ENCODE measurements at places on chromosomes 3 and 15.

DNA sequence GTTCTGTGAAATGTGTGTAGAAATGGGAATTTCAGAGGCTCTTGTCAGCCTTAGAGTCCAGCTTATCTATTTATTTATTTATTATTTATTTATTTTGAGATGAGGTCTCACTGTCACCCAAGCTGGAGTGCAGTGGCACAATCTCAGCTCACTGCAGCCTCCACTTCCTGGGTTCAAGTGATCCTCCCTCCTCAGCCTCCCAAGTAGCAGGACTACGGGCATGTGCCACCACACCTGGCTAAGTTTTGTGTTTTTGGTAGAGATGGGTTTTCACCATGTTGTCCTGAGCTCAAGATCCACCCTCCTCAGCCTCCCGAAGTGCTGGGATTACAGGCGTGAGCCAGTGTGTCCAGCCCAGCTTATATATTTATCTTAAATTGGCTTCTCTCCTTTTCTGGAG, 11.5 kb downstream of the CNOT10 start:
- no peak for DNase-seq

DNA sequence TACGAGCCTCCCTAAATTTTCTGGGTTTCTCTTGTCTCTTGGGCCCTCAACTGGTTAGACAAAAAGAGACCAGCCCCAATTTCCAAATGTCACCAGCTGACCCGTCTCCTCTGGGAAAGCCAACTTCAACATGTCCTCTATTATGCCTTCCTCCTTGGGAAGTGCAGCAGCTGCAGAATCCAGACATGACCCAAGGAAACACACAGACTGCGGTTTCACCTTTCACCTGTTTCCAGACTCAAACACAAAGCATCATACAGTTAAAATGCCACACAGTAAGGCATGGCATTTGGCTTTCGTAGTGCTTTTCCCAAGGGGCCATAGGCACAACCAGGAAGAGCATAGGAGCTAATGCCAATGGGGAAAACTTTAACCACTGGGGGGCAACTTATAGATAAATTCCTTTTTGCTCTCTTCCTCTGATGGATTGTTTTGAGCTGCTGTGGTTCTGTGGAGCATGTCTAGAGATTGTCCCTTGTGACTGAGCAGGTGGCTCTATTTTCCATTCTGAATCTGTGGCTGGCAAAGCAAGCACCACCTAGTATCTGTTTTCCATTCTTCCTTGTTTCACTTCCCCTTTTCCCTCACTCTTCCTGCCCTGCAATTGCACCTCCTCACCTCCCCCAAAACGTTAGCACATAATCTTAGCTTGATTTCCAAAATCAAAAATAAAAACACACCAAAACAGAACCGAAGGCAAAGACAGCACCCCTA, 49.3 kb downstream of the HHLA2 start:
- no peak for DNase-seq

DNA sequence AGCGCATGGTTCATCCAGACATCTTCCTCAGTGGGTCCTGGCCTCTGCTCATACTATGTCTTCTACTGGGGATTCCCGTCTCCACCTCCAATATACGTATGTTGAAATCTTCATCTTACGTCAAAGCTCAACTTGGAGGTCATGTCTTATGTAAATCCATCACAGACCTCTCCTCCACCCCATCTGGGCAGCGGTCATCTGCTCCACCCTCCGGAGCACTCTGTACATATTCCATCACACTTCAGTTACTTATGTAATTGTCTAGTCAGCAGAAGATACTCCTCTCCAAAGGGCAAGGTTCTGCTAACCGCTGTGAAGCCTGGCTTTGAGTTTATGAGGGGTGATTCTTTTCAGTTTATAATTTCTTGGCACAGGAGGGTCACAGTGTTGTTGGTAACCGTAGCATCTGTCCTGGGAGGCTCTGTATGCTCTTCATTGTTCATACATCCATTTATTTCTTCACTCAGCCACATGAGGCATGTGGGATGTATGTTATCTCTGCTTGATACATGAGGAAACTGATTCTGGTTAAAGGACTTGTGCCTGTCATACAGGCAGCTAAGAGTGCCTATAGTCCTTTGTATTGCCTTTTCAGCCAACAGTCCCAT, 22.1 kb downstream of the MAP2K1 start:
- no peak for DNase-seq

DNA sequence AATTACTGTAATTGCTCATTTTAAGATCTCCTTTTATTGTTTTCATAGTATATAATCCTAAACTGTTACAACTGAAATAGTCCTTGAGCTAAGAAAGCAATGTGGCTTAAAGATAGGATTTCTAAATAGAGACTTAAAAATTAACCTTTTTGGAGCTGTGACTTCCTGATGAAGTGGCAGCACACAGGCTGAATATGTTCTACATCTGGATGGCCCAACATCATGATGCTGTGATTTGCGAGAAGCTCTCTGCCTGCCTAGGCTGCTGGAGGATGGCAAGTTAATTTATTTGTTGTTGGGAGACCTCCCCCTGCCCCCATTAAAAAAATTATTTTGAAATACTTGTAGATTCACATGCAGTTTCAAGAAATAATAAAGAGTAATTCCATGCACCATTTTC, 134.5 kb downstream of the IGF1R start:
- DNase-seq = no peak

GRCh38 chr15:34943711-34944110, 25.8 kb downstream of the AQR start:
- DNase-seq = no peak

GRCh38 chr3:148750296-148750695, 52.6 kb downstream of the AGTR1 start:
- no peak for DNase-seq

DNA sequence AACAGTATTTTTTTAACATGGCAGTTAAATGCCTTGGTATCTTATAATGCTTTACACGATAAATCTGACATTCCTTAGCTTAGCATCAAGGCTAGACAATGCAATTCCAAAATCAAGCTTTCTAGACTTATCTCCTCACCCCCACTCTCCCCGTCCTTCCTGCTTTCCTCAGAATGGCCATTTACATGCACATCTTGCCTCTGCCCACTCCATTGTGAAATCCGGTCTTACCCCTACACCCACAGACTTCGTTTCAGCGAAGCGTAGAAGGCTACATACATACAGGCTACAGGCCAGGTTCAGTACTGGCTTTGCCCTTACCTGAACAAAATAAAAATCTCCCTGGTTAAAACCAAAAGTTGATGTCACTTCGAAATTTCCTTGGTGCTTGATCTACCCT, 58.6 kb upstream of the SLC12A8 start:
- DNase-seq = no peak

DNA sequence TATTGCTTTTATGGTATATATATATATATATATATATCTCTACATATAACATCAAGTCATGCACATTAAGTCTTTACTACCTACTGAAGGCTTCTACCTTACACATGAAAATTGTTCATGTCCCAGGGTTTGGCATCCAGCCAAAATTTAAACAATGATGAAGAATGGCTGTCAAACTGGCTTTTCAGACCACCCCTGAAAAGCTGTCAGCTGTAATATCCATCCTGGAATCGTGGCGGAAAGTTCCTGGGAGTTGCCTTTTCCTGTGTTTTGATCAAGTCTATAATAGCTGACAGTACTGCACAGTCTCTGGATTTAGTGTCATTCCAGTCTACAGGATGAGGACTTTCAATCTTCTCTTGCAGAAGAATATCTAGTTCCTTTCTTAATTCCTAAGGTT, 48.3 kb downstream of the DHX36 start:
- no peak for DNase-seq

GRCh38 chr3:99066863-99067262, 165.4 kb upstream of the DCBLD2 start:
- no peak for DNase-seq

Data from activated T-cell treated with anti-CD3 and anti-CD28 coated beads, Interleukin-2, amount 50 U/mL, for 48 hours (primary cell).